ENCODE measurements at places on chromosomes 5 and 9. TPM values are rescaled to one million over a fixed set of nuclear protein-coding genes. Genes with fewer than 3 reads are reported as not detected.

The SUB1 gene
- 212 TPM for total RNA-seq

The OR13C2 gene
- total RNA-seq: not detected

The TRIM36 gene
- 0.34 TPM for total RNA-seq

The FGF10 gene
- total RNA-seq: not detected

The C9orf50 gene
- total RNA-seq: not detected

The RGMB gene
- total RNA-seq: 16.2 TPM
